ENCODE measurements at places on chromosomes 6 and 20.
A peak's percentile ranks its signal among the peaks of the same experiment; 100 is the strongest.

DNA sequence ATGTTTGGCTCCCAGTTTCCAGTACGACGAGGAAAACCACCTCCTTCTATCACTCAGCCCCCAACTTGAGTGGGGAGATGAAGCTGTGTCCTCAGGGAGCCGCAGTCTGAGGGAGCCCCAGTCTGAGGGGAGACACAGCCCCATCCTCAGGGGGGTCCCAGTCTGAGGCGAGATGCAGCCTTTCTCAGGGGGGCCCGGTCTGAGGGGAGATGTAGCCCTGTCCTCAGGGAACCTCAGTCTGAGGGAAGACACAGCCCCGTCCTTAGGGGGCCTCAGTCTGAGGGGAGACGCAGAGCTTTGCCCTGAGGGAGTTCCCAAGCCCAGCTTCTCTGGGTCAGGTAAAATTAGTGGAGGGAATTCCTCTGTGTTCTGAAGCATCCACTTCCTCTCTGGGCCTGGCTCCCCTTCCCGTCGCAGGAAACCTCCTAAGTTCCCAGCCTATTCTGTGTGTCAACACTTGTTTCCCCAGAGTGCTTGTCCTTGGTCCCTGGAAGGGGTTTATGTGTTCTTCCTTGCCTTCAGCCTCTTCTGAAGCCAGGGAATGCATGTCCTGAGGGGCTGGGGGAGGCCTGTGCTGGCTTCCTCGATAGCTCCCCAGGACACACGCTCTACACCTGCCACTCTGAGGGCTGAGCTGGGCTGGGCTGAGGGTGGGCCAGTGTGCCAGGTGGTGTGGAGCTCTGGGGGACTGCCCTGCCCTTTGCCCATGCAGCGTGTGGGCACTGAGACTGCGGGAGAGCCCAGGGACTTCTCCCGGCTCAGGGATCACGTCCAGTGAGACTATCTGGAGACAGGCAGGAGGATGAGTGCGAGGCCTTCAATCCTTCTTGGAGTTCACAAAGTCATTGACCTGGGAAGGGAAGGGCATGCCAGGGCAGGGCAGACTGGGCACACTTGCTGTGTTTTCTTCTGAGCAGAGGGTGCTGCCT is 55.4 kb downstream of the VEGFA start:
- no peaks in the 10 kb centered on the region for H3K36me3 ChIP-seq
- no peak overlapping the region for H3K27ac ChIP-seq
- H3K4me1 ChIP-seq, result no peaks in the 10 kb centered on the region
- H3K27me3 ChIP-seq, result no peaks in the 10 kb centered on the region
- DNase-seq, result no peak
- no peak overlapping the region for H3K4me3 ChIP-seq

- H3K4me3 ChIP-seq, result no peak overlapping the region
- no peaks in the 10 kb centered on the region for H3K36me3 ChIP-seq
- no peak overlapping the region for H3K27ac ChIP-seq
Observed at GRCh38 chr6:45584127-45584526, 206.4 kb upstream of the SUPT3H start.

DNA sequence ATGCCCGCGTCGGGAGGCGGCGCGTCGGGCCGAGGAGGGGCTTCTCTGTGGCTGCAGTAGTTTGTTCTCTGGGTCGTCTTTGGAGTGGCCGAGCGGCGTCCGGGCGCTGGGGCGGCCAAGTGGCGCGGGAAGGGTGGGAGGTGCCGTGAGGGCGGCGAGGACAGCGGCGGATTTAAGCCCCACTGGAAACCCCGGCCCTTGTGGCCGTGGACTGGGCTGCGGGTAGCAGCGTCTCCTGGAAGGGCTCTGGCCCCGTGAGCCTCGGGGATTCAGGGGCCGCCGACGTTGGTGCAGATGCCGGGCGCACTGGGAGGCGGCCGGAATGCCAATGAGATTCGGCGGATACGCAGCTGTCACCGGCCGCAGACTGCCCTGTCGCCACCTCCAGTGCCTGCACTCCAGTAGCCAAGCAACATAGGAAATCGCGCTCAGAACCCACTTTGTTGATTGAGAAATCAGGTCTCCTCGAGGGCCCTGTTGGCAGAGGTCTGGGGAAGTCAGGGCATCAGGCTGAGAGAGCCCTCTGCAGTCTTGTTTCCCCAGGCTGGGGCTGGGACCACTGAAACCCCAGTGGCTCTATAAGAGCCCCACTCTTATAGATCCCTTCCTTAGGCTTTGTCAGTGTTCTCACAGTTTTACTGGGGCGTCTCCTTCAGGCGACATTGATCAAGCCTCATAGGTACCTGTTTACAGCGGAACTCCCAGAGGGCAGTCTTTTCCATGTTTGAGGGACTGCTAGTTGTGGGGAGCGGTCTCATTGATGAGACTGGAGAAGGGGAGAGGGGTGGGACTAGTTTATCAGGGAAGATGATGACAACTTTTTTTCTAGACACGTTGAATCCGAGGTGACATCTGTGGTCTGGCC is 642 bp downstream of the GZF1 start:
- peak overlapping the region; percentile 90 for H3K27ac ChIP-seq
- H3K4me1 ChIP-seq, result peaks cover 47% of the 10 kb centered on the region
- H3K36me3 ChIP-seq, result no peaks in the 10 kb centered on the region
- H3K4me3 ChIP-seq, result peak overlapping the region; percentile 64
- DNase-seq, result no peak
- no peaks in the 10 kb centered on the region for H3K27me3 ChIP-seq

- H3K27ac ChIP-seq, result no peak overlapping the region
- no peak overlapping the region for H3K4me3 ChIP-seq
- DNase-seq, result no peak
Observed at GRCh38 chr6:775863-776262, 82.9 kb upstream of the EXOC2 start.

- no peak within 1 kb of the TSS for H3K27ac ChIP-seq
- no peaks in the 10 kb centered on the region for H3K36me3 ChIP-seq
- DNase-seq, result no peak
- H3K4me1 ChIP-seq, result no peaks in the 10 kb centered on the region
- H3K4me3 ChIP-seq, result no peak within 1 kb of the TSS
Observed at GRCh38 chr20:9838378-9839295, at the start of gene PAK5. PAK5 (minus strand) TSS chr20:9839076; CDS start chr20:9644328, 194,748 bp downstream.

GRCh38 chr6:54192993-54193392 is 81.8 kb downstream of the MLIP start:
- H3K27me3 ChIP-seq, result no peaks in the 10 kb centered on the region
- no peak for DNase-seq
- H3K4me3 ChIP-seq, result no peak overlapping the region
- H3K36me3 ChIP-seq, result no peaks in the 10 kb centered on the region

DNA sequence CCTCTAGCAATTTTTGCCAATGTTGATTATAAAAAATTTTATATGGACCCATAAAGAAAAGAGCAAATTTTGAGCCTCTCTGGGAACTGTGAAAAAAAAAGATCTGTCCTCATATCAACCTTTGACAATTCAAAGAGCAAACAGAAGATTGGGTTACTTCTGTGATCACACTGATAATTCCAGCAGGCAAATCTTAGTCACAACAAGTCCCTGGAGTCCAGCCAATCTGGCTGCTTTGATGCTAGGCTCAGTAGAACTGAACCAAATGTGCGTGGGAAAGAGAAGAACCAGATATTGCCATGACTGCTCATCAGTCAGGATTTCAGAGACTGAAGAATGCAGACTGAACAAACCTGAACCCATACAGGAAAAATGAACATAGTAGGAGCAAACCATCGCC is 438.4 kb upstream of the FLRT3 start:
- no peaks in the 10 kb centered on the region for H3K4me1 ChIP-seq
- no peaks in the 10 kb centered on the region for H3K36me3 ChIP-seq
- no peak for DNase-seq
- no peak overlapping the region for H3K4me3 ChIP-seq
- H3K27me3 ChIP-seq, result no peaks in the 10 kb centered on the region

DNA sequence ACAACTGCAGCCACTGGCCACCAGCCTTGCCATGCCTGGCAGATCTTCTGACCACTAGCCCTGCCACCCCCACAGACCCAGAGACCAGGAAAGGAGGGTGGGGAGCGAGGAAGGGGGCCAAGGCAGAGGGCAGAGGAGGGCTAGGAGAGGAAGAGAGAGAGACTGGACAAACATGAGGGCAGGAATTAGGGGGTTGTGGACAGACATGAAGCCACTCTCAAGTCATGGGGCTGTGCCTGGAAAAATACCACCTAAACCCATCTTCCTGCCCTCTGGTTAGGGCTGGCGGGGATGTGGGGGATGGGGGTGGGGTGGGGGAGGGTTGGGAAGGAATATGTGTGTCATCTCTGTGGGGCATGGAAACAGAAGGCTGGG is 1.4 kb upstream of the SLC29A1 start:
- DNase-seq, result no peak
- no peak overlapping the region for H3K27ac ChIP-seq
- no peak overlapping the region for H3K4me3 ChIP-seq
- H3K36me3 ChIP-seq, result no peaks in the 10 kb centered on the region

GRCh38 chr6:111552958-111553357 is 52.7 kb downstream of the TRAF3IP2 start:
- H3K4me3 ChIP-seq, result no peak overlapping the region
- H3K4me1 ChIP-seq, result no peaks in the 10 kb centered on the region
- H3K36me3 ChIP-seq, result peaks cover 3% of the 10 kb centered on the region
- no peaks in the 10 kb centered on the region for H3K27me3 ChIP-seq

- no peaks in the 10 kb centered on the region for H3K27me3 ChIP-seq
- peak overlapping the region; percentile 27 for H3K27ac ChIP-seq
Observed at GRCh38 chr6:5626727-5627426, 365.6 kb downstream of the FARS2 start.

GRCh38 chr6:111282515-111282914 is 195.2 kb downstream of the SLC16A10 start:
- peaks cover 5% of the 10 kb centered on the region for H3K36me3 ChIP-seq
- H3K27ac ChIP-seq, result no peak overlapping the region
- no peak for DNase-seq
- H3K4me1 ChIP-seq, result no peaks in the 10 kb centered on the region

DNA sequence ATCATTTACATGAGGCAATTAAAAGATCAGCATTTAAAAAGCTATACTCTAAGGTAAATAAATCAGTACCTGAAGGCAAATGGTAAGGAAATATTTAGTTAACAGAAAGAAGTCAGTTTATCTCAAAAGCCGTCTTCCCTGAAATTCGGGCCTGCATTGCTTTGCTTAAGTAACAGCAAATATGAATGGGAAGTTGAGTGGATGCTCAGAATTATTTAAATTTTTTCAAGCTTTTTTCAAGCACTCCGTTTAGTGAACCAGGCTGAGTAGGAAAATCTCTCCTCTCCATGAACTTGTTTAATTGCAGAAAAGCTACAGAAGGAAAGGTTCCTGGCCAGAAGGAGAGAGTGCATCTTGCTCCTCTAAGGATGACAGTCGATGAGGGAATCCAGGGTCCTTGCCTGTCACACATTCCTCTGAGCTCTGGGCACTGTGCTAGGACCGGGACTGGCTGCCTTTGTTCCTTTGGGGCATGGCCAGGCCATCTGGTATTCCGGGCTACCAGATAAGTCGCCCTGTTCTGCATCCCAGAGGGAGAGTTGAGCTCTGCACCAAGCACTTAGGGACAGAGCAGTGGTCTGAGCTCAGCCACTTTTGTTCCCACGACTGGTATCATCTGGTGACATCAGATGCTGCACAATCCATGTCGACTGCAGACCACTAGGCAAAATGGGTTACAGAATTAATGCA is 77.6 kb downstream of the RIN2 start:
- H3K27me3 ChIP-seq, result no peaks in the 10 kb centered on the region
- no peaks in the 10 kb centered on the region for H3K36me3 ChIP-seq
- H3K4me1 ChIP-seq, result peaks cover 4% of the 10 kb centered on the region
- DNase-seq, result no peak

DNA sequence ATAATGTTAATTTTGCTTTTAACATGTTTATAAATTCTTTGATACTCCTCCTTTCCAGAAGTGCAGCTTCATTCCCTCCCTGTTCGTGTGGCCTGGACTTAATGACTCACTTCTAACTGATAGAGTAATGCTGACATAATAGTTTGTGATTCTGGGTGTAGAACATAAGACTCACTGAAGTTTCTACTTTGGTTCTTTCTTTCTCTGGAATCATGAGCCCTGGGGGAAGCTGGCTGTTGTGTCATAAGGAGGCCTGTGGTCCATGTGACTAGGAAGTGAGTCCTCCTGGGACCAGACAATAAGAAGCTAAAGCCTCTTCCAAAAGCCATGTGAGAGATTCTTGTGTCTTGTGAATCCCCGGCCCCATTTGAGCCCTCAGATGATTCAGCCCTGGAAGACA is 30.5 kb upstream of the HLA-G start:
- peaks cover 6% of the 10 kb centered on the region for H3K4me1 ChIP-seq
- H3K4me3 ChIP-seq, result no peak overlapping the region
- no peak for DNase-seq
- no peak overlapping the region for H3K27ac ChIP-seq
- H3K36me3 ChIP-seq, result no peaks in the 10 kb centered on the region
- H3K27me3 ChIP-seq, result no peaks in the 10 kb centered on the region

DNA sequence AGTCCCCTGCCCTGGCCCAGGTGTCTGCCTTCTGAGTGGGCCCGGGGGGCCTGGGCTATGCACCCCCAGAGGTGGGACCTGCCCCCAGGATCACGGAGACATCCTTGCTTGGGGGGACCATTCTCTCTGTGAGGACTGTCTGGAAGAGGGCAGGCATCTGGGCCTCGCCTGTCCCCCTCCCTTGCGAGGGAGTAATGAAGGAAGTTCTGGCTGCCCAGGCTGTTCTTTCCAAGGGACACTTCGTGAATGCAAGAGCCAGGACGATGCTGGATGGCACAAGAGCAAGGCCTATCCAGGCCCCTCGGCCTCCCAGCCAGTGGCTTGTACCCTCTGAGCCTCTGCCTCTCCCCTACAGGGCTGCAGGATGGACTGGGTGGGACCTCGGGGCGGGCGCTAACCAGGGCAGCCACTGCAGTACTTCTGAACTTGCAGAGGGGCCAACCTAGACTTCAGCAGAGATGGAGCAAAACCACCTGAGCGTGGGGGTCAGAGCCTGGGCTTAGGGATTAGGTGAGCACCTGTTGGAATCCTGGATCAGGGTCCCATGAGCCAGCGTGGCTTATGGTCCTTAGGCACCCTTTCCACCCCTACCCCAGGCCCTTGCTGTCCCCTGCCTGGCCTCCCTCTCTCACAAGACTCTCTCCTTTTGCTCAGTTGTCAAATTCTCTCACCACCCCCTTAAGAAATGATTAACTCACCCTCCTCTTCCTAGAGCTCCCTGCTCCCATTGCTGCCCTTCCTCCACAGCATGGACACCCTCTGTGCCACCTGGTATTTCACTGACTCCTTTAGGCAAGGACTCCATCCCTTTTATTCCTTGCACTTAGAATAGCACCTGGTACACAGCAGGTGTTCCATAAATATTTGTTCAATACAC is 53.2 kb downstream of the CTCFL start:
- DNase-seq, result no peak
- H3K4me1 ChIP-seq, result peaks cover 16% of the 10 kb centered on the region

DNA sequence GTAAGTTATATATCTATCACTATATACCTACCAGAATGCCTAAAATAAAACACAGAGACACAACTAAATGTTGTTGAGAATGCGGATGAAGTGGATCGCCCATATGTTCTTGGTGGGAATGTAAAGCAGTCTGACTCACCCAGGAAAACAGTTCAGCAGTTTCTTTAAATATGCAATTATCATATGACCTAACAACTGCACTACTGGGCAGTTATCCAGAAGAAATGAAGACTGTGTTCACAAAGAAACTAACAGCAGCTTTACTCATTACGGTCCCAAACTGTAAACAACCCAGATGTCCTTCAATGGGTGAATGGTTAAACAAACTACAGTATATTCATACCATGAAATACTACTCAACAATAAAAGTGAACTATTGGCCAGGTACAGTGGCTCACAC is 14.3 kb upstream of the ZC3H12D start:
- no peak overlapping the region for H3K4me3 ChIP-seq
- no peak overlapping the region for H3K27ac ChIP-seq
- H3K4me1 ChIP-seq, result peaks cover 52% of the 10 kb centered on the region
- no peaks in the 10 kb centered on the region for H3K27me3 ChIP-seq
- H3K36me3 ChIP-seq, result no peaks in the 10 kb centered on the region
- no peak for DNase-seq

All from CD4-positive, alpha-beta memory T cell (primary cell).